ENCODE measurements at places on chromosomes 11 and 22.

DNA sequence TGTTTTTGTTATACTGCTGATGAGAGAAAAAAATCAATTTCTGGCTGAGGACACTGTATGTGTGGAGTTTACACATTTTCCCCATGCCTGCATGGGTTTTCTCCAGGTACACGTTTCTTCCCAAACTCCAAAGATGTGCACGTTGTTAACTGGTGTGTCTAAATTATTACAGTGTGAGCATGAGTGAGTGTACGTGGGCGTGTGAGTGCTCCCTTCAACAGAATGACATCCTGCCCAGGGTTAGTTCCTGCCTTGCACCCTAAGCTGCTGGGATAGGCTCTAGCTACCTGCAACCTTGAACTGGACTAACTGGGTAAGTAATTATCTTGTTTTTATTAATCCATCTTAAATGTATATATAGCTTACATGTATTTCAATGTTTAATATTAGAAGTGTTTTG lies 5.5 kb downstream of the NPAT start:
- no peak for DNase-seq

DNA sequence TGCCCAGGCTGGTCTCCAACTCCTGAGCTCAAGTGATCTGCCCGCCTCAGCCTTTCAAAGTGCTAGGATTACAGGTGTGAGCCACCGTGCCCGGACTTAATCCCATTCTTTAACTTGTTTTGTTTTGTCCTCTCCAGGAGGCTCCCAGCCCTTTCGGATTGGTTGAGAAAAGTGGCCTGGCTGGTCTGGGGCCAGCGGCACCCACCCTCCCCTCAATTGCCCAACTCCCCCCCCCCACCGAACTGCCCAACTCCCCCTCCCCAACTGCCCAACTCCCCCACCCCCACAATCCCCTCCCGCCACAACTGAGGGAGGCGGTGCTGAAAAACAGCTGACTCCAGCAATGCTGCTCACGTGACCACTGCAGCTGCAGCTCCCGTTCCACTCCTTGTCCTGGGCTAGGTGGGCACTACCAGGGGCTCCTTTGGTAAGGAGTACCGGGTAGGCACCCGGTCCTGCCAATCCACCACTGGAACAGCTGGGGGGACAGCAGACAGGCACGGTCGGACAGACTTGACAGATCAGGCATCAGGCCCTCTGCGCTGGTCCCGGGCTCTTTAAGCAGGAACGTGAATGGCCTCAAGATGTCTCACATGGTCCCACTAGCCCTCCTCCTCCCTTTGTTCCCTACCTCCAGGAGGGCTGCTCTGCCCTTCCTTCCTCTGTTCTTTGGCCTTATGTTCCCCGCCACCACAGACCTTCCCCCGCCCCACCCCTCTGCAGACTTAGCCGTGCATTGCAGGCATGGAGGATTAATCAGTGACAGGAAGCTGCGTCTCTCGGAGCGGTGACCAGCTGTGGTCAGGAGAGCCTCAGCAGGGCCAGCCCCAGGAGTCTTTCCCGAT lies at the start of gene TCN2:
Gene TCN2 (plus strand): TSS at position 720 of the 845 bp plus-strand sequence. CDS start 158 bp downstream, outside the sequence.
- DNase-seq = peak; percentile 51

DNA sequence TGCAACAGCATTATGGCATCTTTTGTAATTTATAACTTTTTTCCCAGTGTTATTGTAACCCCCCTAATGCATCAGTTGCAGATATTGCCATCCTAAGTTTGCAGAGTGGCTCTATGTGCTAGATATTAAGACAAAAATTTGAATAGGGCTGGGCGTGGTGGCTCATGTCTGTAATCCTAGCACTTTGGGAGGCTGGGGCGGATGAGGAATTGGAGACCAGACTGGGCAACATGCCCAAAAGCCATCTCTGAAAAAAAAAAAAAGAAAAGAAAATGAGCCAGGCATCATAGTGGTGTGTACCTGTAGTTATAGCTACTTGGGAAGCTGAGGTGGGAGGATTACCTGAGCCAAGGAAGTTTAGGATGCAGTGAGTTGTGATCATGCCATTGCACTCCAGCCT lies 50.1 kb upstream of the MUC15 start:
- no peak for DNase-seq

- no peak for DNase-seq
These were observed 3.5 kb downstream of the DDTL start for GRCh38 chr22:23970201-23970641.

DNA sequence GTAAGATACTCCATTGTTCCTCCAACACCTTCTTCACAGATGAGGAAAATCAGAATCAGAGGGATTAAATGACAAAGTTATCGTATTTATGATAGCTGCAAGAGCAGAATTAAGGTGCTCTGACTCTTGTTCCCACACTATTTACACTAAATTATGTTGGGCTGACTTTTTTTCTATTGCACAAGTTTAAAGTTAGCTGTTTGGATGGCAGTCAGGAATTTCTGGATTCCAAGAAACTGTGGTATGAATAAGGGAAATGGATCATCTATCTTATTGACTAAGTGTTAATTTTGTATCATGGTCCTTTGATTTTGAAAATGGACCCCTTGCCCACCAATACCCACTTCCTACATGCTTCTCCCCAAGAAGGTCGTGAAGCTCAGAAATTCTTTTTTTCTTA lies 19.9 kb upstream of the APOA1 start:
- DNase-seq = no peak

- no peak for DNase-seq
These were observed 41.2 kb upstream of the SYT7 start for GRCh38 chr11:61621917-61622585.

DNA sequence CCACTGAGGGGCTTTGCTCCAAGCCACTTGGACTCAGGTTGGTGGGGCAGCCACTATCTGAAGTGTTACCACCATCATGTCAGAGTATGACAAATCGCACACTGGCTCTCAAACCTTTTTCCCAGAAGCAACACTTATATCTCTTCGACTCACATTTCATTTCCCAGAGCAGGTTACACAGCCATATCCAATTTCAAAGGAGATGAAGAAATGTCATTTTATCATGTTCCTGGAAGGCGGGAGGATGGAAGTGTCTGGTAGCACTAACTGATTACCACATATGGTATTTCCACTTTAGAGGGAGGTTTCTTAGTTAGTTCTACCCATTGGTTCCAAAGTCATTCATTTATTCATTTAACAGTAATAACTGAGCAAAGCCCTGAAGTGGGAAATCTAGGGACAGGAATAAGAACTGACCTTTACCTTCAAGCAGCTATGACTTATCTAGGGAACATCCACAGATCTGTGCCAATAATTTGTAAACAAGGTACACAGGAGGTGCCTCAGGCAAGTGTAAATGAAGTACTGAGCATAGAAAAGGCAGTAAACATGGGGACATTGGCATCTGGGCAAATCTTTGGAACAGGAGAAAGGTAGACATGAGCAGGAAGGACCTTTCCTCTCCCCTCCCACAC lies 54.9 kb upstream of the LRRC55 start:
- DNase-seq = no peak

GRCh38 chr22:49769691-49770546 lies 57.8 kb downstream of the BRD1 start:
- DNase-seq = no peak

DNA sequence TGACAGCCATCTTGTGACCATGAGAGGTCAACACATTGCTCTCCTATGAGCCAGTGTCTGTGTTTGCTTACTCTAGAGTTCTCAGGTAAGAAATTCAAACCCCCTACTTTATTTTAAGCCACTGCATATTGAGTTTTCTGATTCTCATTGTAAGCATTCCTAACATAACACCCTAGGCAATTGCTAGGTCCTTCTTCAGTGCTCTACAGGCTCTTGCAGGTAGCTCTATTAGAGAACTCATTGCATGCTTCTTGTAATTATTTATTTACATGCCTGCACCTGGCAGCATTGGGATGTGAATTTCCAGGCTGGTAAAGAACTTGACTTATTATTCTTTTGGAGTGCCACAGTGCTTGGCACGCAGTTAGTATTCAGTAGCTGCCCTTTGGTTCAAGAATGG lies 288.8 kb upstream of the SYN3 start:
- no peak for DNase-seq

DNA sequence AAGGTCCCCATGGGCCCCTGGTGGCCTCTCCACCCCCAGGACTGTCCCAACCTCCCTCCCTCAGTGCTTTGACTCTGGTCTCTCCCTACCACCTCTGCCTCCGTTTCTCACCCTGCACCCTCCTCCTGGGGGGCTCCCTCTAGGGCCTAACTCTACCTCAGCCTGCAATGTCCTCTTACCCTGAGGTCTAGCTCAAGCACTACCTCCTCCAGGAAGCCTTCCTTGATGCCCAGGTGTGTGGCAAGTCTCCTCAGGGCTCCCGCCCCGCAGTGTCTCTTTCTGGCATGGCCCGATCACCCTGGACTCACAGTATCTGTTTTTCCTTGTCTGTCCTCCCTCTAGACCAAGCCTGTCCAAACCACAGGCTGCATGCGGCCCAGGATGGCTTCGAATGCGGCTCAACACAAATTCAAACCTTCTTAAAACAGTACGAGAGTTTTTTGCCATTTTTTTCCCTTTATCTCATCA lies 90.8 kb downstream of the PHF21B start:
- no peak for DNase-seq

DNA sequence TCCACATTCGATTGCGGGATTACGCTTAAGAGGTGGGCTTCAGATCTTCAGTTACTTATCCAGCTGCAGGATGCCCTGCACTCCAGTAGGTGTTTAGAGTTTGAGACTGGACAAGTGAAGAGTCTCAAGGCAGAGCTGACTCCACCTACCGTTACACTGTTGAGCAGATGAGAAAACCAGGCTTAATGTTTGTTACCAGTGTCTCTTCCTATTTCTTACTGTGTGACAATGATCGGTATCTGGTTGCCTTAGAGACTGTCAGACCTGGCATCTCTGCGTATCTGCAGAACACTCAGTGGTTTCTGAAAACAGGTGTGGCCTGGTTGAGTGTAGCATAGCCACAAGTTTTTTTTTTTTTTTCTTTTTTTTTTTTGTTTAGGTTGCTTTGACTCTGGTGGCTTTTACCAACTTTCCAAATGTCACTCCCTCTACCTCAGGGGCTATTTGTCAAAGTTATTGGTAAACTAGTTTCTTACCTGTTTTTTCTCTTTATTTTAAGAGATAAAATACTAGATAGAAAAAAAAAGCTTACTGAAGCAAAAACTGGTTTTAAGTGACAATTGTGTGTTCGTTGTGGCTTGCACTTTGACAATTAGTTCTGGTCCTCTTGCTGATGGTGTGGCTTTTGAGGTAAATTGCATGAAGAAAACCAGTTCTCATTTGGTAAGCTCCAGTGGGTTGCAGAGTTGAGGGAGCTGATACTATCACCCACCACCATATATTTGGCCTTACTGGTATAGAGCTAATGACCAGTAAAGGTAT lies 284.8 kb downstream of the ETS1 start:
- no peak for DNase-seq

DNA sequence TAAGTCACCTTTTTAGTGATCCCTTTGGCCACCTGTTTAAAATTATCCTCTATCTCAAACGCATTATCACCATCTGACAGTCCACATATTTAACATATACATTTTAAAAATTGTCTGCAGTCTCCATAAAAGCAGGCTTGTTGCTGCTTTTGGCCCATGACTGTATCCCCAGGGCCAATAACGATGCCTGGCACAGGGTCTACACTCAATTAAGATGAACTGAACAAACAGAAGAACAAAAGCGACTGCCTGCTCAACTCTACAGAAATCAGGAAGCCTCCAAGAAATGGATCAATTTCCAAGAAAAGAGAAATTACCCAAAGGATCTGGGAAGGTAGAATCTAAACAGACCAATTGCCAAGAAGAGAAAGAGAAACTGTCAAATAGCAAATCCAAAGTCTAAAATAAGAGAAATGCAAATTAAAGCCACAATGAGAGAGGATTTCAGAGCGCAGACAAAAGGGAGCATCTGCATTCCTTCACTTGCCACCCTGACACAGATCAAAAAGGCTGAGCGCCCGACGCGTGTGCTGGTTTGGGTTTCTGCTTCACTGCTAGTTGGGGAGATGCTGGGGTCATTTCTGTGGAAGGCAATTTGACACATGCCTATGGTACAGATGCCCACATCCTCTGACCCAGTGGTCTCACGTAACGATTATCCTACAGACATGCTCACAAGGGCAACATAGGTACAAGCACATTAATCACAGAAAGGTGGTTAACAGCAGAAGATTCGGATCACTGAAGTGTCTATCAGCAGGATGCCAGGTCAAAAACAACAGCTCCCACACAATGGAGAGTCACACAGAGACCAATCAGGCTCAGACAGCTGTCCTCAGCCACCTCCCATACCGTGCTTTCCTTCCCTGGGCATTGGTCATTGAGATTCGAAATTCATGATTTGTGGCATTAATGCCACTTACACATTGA lies 55.9 kb downstream of the SHISAL1 start:
- DNase-seq = no peak

DNA sequence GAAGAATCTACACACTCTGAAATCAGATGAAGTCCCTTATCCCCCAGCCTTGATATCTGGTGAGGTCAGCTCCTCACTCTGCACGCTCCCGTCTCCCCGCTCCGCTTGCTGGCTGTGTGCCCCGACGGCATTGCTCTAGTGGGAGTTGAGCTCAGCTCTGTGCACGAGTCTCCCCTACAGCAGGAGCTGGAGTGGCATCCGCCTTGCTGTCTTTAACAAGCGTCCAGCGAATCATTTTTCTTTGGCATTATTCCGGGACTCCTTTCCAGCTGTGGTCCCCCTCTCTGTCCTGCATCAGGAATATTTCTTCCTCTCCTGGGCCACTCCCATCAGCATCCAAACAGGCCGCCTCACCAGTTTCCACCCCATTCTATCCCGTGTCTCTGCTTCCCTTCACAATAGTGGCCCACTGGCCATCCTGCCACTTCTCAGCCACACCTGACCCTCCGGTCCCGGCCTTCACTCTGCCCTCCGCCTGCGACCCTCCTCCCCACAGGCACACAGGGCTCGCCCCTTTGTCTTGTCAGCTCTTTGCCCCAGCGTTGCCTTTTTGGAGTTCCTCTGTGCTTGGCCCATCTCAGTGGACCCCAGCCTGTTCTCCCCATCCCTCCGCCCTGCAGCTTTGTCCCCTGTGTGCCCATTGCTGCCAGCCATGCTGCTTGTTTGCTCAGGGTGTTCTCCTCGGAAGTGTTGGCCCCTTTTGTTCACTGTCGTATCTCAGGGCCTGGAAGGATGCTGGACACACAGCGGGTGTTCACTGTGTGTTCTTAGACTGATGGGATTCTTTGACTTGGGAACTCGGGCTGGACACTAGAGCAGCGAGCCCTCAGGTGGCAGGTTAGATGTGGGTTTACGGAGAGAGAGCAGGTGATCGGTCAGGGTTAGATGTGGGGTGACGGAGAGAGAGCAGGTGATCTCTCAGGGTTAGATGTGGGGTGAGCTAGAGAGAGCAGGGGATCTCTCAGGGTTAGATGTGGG lies 441.8 kb downstream of the TBC1D22A start:
- no peak for DNase-seq

DNA sequence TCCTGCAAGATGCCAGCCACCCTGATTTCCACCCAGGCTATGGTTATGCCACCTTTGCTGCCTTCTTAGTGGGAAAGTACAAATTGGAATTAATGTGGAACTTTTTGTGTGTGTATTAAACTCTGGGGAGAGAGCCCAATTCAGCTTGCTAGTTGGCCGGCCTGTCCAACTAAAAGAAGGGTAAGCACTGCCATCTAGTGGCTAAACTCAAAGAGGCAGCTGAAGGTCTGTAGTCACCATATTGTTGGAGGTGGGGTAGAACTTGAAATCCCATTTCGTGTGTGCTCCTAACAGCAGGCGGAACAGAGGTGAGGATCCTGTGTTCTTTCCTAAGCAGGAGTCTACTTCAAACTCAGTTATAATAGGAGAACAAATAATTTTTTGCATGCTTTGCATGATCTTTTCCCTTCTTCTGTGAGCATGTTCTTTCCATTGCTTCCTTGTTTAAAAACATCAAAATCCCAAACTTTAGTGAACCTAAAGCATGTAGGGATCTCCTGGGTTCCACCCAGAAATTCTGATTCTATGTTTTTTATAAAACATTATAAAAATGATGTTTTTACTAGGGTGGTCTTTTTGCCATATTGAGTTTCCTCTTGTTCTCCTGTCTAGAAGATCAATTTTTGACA lies 138.8 kb upstream of the SORL1-AS1 start:
- peak; percentile 78 for DNase-seq

Measured in neural crest cell (in vitro differentiated cells).